ENCODE measurements at places on chromosomes 11 and 22.

- DNase-seq: no peak
Observed at GRCh38 chr11:45607995-45608394, 57.4 kb downstream of the CHST1 start.

DNA sequence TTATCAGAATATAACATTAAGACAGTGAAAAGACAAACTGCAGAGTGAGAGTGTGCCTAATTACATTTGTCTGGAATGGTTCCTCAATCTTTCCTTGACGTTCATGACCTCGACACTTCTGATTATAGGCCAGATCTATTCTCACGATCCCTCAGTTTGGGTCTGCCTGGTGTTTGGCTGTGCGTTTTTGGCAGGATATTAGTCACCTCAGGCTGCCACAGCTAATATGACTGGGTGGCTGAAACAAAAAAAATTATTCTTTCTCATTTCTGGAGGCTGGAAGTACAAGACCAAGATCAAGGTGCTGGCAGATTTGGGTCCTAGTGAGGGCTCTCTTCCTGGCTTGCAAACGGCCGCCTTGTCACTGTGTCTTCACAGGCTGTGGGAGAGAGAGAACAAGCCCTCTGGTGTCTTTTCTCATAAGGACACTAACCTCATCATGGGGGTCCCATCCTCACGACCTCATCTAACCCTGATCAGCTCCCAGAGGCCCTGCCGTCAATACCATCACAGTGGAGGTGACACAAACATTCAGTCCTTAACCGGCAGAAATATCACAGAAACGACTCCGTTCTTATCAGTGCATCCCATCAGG is 23.2 kb downstream of the IFITM10 start:
- no peak for DNase-seq

- no peak for DNase-seq
Observed at GRCh38 chr11:9884601-9885000, 220.7 kb downstream of the SWAP70 start.

DNA sequence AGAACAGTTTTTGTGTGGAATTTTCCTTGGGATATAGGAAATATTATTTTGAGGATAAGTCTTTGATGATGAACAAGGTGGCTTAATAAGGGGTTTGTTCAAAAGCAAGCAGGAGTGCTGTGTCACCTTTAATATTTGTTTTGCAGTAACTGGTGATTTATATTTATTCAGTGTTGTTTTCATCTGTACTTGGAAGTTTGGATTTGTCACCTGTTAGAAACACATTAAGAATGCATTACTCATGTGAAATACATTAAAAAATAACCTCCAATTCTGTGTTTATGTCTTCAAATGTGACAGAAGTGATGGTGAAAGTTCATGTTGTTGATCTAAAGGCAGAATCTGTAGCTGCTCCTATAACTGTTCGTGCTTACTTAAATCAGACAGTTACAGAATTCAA is 70.5 kb downstream of the DKK3 start:
- no peak for DNase-seq

DNA sequence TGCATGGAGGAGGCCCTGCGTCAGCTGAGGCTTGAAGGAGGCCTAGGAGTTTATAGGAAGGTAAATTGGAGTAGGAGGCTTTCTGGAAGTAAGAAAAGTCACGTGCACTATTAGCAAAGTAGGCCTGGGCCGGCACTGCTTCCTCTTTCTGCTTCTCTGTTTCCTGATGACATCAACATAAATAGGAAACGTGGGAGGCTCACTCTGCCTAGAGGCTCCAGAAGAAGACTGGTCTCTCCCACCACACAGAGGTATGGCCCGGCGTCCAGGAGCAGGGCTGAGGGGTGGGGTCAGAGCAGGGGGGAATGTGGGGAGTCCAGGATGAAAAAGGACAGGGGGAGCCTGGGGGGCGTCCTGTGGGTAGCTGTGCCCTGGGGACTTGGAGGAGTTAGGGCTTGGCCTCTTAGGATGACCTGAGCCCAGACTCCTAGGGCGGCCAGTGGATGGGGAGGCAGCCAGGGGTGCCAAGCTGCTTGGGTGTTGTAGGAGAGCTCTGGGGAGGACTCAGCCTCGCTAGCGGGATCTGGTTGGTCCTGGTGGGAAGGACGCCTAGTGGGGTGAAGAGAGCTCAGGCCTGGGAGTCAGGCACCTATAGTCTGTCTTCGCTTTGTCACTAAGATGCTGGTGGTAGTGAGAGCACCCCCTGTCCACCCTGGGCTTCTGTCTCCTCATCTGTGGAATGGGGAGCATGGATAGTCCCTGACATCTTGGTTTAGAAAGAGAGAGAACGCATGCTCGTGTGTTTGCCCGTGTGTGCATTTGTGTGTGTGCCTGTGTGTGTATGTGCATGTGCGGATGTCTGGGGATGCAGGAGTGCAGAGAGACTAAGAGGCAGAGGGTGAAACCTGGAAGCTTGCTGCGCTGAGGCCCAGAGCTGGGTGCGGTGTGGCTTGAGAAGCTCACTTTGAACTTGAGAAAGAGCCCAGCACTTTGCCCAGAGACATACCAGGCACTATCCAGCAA is at the start of gene CSF2RB:
CSF2RB (plus strand) TSS at position 202 of the 963 bp plus-strand sequence. CDS start 8,580 bp downstream, outside the sequence.
- no peak for DNase-seq

Data from stimulated activated CD4-positive, alpha-beta T cell treated with anti-CD3 and anti-CD28 coated beads, Interleukin-1b, Interleukin-23, amount 100 ng/mL, for 1 hour (primary cell).